Spinal cord (tissue), 10 donors: ENCODE measurements at places on chromosomes 7 and 10. TPM values are rescaled to one million over a fixed set of nuclear protein-coding genes. Genes with fewer than 3 reads are reported as not detected.

SLC26A5 gene
- total RNA-seq = 0.99 TPM

SPDYE16 gene
- not detected for total RNA-seq

TEX36 gene
- total RNA-seq = 0.77 TPM

SLC35B4 gene
- 30.1 TPM for total RNA-seq

IRF5 gene
- total RNA-seq = 6.1 TPM

CHST15 gene
- total RNA-seq = 46.2 TPM

PPIF gene
- 23.4 TPM for total RNA-seq

PDZD7 gene
- total RNA-seq = 8.4 TPM

KCNMA1 gene
- 68.8 TPM for total RNA-seq

TLX1 gene
- total RNA-seq = not detected

SCD gene
- total RNA-seq = 322 TPM

MEOX2 gene
- 17.0 TPM for total RNA-seq

FAM25C gene
- not detected for total RNA-seq

COL17A1 gene
- total RNA-seq = 1.7 TPM
